ENCODE measurements at places on chromosomes 2 and 18. TPM values are rescaled to one million over a fixed set of nuclear protein-coding genes. Genes with fewer than 3 reads are reported as not detected.

The SLC9A2 gene
- total RNA-seq: 21.1 TPM

The DHRS9 gene
- total RNA-seq: 1.1 TPM

The TMEM198 gene
- total RNA-seq: 6.0 TPM

The RESP18 gene
- not detected for total RNA-seq

GRCh38 chr2:150909090-150909489 is 352.6 kb downstream of the RBM43 start:
- DNase-seq: no peak

DNA sequence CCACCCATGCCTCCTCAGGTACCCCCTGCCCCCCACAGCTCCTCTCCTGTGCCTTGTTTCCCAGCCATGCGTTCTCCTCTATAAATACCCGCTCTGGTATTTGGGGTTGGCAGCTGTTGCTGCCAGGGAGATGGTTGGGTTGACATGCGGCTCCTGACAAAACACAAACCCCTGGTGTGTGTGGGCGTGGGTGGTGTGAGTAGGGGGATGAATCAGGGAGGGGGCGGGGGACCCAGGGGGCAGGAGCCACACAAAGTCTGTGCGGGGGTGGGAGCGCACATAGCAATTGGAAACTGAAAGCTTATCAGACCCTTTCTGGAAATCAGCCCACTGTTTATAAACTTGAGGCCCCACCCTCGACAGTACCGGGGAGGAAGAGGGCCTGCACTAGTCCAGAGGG is 803 bp upstream of the DES start:
- no peak for DNase-seq

DNA sequence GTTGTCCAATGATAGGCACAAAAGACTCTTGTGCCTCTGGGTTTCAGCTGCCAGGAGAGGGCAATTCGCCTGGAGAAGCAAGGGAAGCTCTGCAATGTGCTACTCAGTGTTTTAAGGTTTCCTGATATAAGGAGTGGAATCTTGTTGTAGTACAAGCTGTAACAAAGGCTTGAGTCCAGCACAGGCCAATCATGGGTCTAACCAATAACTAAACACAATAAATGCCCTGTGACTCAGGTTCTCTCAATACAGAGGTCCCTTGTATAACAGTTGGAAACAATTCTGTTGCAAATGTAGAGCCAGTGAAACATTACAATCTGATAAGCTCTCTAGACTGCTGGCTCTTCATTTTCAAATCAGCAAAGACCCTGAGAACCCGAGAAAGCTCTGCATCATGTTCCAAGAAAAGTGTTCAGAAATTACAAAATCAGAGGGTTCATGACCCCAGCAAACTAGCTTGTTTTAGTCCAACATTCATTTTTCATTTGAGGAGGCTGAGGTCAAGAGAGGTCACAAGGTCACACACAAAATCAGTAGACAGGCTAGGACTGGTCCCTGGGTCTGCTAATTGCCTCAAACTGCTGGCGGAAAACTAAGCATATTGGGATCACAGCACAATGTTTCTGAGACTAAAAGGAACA is 59.0 kb upstream of the DNMT3A start:
- no peak for DNase-seq

DNA sequence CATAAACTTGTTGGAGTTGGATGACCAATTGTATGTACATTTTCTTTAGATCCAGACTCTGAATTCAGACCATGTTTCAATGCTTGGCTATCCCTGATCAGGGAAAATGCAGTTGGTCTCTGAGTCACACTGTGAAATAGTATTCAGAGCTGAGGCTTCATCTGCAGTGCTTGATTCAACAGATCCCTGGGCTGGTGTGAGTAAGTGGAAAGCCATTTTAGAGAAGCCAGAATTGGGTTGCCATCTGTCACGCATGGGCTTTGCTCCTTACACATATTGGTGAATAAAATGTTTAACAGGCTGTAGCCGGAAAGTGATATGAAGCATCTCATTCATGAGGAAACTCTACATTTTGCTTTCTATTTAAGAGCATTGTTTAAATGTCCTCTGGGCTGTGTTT is 50.0 kb upstream of the ACYP2 start:
- no peak for DNase-seq

DNA sequence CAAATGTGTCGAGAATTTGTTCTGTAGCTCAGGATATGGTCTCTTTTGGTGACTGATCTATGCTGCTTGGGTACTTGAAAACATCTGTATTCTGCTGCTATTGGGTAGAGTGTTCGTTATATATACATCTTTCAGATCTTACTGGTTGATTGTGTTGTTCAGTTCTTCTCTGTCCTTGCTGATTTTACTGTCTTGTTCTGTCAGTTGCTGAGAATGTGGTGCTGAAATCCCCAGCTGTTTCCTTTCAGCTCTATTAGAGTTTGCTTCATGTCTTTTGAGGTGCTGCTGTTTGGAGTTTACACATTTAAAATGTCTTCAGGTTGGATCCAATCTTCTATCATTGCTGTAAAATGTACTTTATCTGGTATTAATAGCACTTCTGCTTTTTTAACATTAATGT is 12.9 kb downstream of the BCL2L11 start:
- no peak for DNase-seq

DNA sequence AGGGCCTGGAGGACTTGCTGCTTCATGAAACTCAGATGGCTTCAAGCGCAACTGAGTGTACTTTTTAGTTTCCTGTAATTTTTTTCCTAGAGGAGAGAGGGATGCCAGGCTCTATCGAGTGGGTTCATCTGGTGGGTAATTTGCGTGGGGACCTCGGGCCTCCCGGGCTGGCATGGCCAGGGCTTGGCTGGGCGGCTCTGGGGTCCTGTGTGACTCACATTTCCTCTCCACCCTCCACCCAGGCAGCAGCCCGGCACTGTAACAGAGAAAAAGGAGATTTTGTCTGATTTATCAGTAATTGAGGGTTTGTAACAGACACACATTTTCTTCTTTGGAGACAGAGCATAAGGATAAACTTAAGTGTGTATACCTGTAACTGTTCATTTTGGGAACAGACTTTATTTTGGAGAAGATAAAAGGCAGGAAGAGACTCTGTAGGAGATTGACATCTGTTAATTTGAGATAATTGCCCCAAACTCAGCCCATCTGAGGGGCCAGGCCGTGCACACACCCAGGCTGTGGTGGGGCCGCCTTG is 64.3 kb downstream of the NFATC1 start:
- no peak for DNase-seq

Measured in ureter (tissue), 1 donor.